PC-9 (cell line): ENCODE measurements at places on chromosomes 6 and 20. TPM values are rescaled to one million over a fixed set of nuclear protein-coding genes. Genes with fewer than 3 reads are reported as not detected.

GRCh38 chr6:70082830-70083229 is 216.5 kb downstream of the COL19A1 start:
- no peak for DNase-seq
- no peaks in the 10 kb centered on the region for H3K36me3 ChIP-seq
- no peaks in the 10 kb centered on the region for H3K4me1 ChIP-seq

DNA sequence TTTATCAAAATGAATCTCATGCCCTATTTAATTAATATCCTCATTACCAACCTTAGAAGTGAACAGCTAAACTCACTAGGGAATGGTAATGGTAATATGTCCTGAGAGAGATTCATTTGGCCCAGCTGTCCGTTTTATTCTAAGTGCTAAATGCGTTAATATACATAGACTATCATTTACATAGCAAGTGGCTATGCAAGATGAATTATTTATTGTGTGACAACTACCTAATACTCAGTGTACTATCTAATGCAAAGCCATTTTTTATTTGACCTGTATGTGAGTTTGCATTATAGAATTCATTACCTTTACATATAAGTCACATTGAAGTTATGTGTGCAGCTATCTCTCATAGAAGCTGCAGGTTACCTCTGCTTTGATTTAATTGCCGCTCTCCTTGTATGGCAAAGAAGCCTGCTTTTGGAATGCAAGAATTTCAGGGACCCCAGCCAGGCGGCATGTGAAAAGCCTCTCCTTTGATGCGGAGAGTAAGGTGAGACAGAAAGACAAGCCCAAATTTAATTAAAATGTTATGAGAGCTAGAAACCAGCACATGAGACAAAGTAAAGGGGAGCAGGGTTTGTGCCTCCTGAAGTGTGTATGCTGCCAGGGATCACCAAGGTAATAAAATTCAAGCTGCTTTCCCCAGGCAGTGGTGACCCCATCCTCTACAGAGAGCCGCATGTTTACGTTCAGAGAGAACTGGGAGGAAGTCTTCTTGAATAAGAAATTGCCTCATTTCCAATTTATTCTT is 693.0 kb upstream of the MAP3K7 start:
- no peaks in the 10 kb centered on the region for H3K36me3 ChIP-seq
- H3K27ac ChIP-seq: no peak overlapping the region
- H3K4me1 ChIP-seq: no peaks in the 10 kb centered on the region
- no peak for DNase-seq

GRCh38 chr6:166830185-166830890 is 126.0 kb downstream of the RNASET2 start:
- no peak overlapping the region for H3K27ac ChIP-seq
- no peaks in the 10 kb centered on the region for H3K36me3 ChIP-seq
- no peaks in the 10 kb centered on the region for H3K4me1 ChIP-seq
- no peak overlapping the region for H3K4me3 ChIP-seq
- no peak for DNase-seq

DNA sequence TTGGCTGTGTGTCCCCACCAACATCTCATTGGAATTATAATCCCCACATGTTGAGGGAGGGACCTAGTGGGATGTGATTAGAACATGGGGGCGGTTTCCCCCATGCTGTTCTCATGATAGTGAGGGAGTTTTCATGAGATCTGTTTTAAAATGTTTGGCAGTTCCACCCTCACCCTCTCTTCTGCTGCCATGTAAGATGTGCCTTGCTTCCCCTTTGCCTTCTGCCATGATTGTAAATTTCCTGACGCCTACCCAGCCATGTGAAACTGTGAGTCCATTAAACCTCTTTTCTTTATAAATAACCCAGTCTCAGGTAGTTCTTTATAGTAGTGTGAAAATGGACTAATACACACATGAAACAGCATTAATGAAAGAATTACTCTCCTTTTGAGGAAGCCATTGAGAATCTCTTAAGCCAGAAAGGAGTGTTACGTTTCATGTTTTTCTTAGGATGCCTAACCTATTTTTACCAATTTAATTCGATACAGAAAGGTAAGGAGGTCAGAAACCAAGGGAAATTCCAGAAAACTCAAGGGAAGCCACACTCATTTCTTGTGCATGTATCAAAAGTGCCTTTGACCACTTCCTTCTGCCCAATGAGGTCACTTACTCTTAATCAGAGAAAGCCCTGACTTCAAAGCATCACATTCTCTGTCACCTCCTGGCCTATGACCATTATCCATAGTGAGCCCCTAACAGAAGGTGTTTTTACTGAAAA is 24.7 kb upstream of the HINT3 start:
- H3K4me1 ChIP-seq: no peaks in the 10 kb centered on the region
- no peaks in the 10 kb centered on the region for H3K27me3 ChIP-seq
- no peak overlapping the region for H3K4me3 ChIP-seq
- H3K36me3 ChIP-seq: peaks cover 29% of the 10 kb centered on the region
- no peak for DNase-seq

Gene MYCT1
- not detected in 2 replicates for total RNA-seq
